NCI-H460 (cell line): ENCODE measurements at places on chromosomes 3 and 15. TPM values are rescaled to one million over a fixed set of nuclear protein-coding genes. Genes with fewer than 3 reads are reported as not detected.
A peak's percentile ranks its signal among the peaks of the same experiment; 100 is the strongest.

- no peak for DNase-seq
Measured at GRCh38 chr3:121835465-121835801, 424 bp downstream of the EAF2 start.

- no peak for DNase-seq
Measured at GRCh38 chr3:15858547-15859506, 61.0 kb upstream of the ANKRD28 start.

- DNase-seq: no peak
Measured at GRCh38 chr3:145429546-145429945, 731.4 kb downstream of the PLOD2 start.

Gene ACKR4
- 0.07 TPM in 1 of 2 replicates, not detected in the other for total RNA-seq

Gene CEMIP
- total RNA-seq: 0.87 and 1.0 TPM in 2 replicates

GRCh38 chr3:23474580-23475357 is 271.6 kb downstream of the UBE2E2 start:
- DNase-seq: no peak

Gene CCR9
- not detected in 2 replicates for total RNA-seq

- peak; percentile 26 for DNase-seq
Measured at GRCh38 chr15:85587707-85588411, 206.9 kb downstream of the KLHL25 start.

Gene SLC12A1
- not detected in 2 replicates for total RNA-seq

GRCh38 chr15:98649472-98650416 is 1.4 kb downstream of the IGF1R start:
- DNase-seq: no peak

DNA sequence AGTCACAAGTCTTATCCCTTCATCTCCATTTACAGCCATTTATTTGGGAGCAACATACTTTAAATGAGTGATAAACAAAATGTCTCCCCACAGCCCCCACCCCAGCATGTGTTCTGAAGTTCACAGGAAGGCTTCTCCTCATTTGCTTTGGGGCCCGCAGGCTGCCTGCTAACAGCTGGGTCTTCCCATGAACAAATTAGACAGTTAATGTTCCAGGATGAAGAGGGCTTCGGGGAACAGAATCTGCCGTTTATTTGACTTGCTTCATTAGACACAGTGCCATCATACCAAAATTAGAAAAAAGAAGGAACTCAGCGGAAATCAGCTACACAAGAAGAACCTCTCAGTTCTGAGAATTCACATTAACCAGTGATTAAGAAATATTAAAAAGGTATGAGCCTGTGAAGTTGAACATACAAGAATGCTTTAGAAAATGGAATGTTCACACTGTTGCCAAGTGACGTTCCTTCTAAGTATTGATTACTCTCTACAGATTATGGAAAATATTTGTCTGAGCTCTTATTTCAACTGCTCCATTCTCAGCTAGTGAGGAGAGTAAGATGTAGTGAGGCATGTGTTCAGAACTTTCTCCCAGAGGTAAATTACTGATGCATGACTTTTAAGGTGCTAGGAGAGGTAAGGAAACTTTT is 107.5 kb upstream of the THBS1 start:
- DNase-seq: no peak

DNA sequence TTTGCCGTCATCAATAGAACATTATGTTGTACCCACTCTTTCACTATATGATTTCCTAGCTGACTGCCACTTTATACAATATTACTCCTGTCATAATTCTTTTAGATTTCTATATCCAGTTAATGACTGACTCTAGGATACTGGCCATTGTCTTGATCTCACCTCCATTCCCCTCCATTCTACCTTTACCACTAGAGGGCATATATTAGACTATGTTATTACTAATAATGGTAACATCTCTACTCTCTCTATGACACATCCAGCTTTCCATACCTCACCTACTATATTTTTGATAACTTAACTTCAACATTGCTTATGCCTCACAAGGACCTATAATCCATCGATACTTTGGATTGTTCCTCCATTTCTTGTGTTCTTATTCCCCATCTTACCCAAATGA is 31.4 kb upstream of the POU1F1 start:
- DNase-seq: no peak

Gene CIB2
- total RNA-seq: 5.2 and 6.2 TPM in 2 replicates

Gene ANKRD28
- 57.4 and 58.2 TPM in 2 replicates for total RNA-seq

GRCh38 chr3:111541911-111542483 is at the start of gene CD96:
Gene CD96, plus strand, starts transcription at chr3:111542197. Its CDS starts 52 bp downstream, at chr3:111542249.
- DNase-seq: no peak

Gene ALDH1A3
- 1.4 and 1.9 TPM in 2 replicates for total RNA-seq

- DNase-seq: no peak
Measured at GRCh38 chr15:73632670-73633058, 525 bp downstream of the NPTN start.

- no peak for DNase-seq
Measured at GRCh38 chr3:126493739-126494138, 18.0 kb upstream of the ZXDC start.

DNA sequence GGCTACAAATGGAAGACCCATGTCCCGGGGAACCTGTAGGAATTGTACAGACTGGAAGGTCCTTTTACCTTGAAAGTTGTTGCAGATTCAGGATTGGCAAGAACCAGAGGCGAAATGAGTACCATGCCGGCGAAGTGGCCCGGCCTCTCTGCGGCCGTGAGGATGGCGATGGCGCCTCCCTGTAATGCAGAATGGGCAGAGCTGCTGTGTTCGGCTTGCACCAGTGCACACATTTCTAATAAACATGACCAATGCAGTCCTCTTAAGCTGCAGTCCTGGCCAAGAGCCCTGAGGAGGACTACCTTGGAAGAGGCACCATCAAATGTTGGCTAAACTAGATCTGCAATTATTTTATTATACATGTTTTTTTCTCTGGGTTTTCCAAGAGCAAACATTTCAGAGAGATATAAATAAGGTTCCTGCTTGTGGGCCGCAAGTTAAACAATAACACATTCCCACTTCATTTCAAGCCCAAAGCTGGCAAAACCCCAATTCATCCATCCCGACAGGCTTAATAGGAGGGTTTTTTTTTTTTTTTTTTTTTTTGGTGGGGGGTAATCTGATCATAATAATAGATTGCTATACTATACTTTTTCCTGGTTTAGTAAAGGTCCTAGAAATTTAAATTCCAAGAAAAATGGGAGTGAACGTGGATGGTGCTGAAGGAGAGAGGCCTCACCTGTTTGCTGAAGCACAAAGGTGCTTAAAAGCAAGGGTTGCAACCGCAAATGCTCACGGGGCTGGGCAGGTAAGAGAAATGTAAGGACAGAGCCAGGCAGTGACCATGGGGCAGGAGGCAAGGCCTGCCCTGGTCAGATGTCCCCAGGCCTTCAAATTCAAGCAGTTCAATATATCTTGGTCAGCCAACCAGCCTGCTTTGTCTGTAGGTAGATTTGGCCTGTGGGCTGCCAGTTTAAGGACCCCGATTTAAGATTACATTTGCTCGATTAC is 48.5 kb downstream of the ABTB1 start:
- DNase-seq: no peak

Gene CCNB2
- total RNA-seq: 81.1 TPM in 2 replicates

DNA sequence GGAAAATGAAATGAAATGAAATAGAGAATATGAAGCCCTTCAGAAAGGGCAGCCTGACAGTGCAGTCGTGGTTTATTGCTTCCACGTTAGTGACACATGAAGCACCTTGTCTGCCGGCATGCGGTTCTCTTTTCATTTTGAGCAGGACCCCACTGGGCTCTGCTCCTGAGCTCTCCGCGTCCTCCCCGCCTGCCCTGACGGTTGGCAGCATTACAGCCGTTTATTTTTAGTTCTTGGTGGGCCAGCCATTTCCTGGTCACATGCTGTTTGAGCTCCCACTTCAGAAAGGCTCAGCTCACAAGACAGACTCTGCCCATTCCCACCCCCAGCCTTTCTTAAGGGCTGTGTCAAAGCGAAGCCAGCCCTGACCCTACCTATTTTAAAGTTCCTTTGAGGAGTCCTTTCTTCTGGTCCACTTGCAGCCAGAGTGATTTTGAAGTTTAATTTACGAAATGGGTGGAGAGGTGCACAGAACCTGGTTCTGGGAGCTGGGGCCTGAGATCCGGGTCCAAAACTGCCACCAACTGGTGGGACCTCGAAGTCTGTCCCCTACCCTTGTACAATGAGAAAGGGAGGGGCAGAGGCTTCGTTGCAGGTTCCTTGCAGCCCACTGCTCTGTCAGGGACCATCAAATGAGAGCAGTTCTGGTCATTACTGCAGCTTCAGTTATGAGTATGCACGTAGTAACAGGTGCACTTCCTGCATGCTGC is 60.1 kb downstream of the MGLL start:
- no peak for DNase-seq

Gene CPEB1
- total RNA-seq: 1.6 and 2.2 TPM in 2 replicates

DNA sequence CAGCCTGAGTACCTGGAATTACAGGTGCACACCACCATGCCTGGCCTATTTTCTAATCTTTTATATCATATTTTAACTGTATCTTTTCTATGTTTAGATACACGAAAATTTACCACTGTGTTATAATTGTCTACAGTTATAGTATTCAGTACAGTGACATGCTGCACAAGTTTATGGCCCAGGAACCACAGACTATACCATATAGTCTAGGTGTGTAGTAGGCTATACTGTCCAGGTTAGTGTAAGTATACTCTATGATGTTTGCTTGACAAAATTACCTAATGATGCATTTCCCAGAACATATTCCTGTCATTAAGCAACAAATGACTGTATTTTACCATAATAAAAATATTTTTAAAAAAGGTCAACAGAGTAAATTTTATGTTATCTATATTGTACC is 5.5 kb downstream of the LRRFIP2 start:
- DNase-seq: no peak

DNA sequence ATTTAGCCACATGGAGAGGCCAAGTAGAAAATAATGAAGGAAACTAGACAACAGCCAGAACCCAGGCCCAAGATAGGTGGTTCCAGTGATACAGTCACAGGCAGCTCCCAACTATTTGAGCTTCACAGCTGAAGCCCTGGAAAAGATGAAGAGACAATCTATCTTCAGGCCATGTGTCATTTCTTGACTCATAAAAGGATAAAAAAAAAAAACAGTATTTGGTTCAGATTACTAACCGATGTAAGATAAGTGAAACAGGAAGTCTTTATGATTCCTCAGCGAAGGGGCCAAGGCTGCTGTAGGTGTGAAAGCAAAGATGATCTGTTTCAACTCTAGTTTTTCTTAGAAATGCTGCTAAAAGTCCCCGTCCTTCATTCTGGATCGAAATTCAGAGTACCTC is 394.6 kb downstream of the ZNF385D start:
- no peak for DNase-seq

DNA sequence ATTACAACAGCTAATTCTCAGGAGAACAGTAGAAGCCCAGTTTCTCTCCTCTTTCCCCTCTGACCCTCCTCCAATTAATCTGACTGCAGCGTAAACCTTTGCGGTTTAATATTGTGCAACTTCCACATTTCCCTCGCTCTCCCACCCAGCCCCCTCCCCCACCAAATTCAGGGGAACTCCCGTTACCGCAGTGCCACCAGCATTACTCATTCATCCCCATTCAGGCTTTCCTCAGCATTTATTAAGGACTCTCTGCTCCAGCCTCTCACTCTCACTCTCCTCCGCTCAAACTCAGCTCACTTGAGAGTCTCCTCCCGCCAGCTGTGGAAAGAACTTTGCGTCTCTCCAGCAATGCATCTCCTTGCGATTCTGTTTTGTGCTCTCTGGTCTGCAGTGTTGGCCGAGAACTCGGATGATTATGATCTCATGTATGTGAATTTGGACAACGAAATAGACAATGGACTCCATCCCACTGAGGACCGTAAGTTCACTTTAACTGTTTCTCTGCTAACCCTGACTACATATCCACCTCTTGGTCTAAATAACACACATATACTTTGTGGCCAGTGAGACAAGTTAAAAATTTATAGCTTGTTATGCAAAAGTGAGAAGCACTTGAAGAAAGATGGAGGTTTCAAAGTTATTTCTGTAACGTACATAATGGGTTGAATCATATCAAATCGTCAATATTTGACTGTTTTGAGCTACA is at the start of gene PTX3:
TSS of gene PTX3 (plus strand) at position 268 of the 709 bp plus-strand sequence. CDS start at position 352, 84 bp downstream.
- no peak for DNase-seq

- no peak for DNase-seq
Measured at GRCh38 chr3:32157600-32158264, 51.3 kb downstream of the GPD1L start.
